ENCODE measurements at places on chromosomes 7 and 10.

DNA sequence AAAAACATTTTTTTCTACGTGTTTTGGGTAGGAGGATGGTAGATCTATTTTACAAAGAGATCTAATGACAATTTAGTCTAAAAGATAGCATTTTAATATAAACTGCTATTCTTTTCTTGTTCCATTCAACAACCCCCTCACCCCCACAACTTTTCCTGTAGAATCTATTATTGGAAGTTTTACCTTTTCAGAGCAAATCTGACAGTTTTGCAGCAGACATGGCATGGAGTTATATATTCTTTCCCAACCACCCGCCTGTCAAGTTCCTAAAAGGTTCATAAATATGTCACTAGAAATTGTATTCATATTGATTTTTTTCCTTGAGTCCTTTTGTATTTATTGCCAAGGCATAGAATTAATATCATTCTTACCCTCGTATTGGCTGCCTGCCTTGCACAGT is 21.5 kb upstream of the NAMPT start:
- DNase-seq: no peak

- no peak for DNase-seq
Observed at GRCh38 chr7:135670179-135670578, 7.9 kb downstream of the STMP1 start.

DNA sequence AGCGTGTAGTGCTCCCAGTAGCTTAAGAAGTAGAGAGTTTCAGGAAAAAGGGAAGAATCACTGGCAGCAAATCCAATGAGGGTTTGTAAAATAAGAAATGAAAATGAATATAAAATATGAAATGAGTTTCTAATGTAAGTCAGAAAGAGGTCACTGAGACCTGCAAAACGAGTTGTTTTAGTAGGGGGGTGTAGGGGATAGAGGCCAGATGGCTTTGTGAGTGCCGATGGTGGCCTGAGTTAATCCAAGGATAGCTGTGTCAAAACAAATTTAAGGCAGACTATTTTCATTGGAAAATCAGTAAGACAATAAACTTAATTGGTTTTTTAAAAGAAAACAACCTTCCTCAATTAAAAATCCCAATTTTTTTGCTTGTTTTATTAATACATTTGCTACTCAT is 745 bp upstream of the ASB15 start:
- no peak for DNase-seq

DNA sequence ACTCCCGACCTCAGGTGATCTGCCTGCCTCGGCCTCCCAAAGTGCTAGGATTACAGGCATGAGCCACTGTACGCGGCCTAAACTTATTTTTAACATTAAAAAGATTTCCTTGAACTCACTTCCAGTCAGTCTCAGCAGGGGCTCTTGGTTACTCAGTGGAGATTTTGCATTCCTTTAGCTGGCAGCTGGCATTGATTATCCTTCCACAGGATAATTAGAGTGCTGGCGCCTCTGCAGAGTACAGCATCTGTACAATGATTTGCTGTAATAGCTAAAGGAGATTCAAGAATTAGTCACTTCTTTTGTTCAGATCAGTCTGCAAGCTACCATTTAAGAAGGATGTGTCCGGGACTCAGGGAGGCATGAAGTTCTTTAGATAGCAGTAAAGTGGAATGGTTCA is 125.0 kb upstream of the NPY start:
- DNase-seq: no peak

- no peak for DNase-seq
Observed at GRCh38 chr7:2452074-2452507, 24.1 kb downstream of the GRIFIN start.

GRCh38 chr7:157431173-157431950 is 94.6 kb downstream of the DNAJB6 start:
- DNase-seq: no peak

GRCh38 chr10:97904018-97904381 is 54.4 kb downstream of the GOLGA7B start:
- no peak for DNase-seq

- no peak for DNase-seq
Observed at GRCh38 chr7:12025246-12025645, 185.8 kb upstream of the TMEM106B start.

GRCh38 chr7:136183981-136184380 is 206.8 kb upstream of the MTPN start:
- peak; percentile 9 for DNase-seq

GRCh38 chr7:112411186-112411795 is 39.0 kb upstream of the IFRD1 start:
- DNase-seq: peak; percentile 24

GRCh38 chr7:132765861-132766260 is 189.6 kb upstream of the PLXNA4 start:
- DNase-seq: no peak

DNA sequence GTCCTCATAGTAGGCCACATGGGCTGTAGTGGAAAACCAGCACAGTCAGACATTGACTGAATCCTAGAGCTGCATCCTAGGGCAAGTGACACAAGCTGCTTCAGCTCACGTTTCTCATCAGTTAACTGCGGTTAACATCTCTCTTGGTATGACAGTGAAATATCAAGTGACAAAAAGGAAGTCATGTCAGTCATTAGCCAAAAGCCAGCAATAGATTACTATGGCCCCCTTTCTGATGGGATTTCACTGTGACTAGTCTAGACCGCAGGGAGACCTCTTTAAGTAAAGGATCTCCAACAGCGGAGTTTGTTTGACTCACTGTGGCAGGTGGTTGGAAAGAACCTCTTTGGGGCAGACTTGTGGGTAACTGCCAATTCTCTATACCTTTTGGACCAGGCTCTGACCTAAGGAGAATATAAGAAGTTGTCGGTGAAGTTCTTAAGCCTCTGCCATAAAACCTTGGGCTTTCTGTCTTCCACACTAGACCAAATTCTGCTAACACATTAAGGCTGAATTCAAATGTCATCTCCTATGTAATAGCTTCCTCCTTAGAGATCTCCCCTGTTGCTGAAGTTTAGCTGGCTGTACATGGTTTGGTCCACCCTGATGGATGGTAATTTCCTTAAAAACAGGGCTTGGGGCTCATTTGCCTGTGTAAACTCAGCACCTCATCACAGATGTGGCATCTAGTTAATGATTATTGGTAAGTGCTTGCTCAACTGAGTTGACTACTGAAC is 115.3 kb downstream of the SGMS1 start:
- no peak for DNase-seq

DNA sequence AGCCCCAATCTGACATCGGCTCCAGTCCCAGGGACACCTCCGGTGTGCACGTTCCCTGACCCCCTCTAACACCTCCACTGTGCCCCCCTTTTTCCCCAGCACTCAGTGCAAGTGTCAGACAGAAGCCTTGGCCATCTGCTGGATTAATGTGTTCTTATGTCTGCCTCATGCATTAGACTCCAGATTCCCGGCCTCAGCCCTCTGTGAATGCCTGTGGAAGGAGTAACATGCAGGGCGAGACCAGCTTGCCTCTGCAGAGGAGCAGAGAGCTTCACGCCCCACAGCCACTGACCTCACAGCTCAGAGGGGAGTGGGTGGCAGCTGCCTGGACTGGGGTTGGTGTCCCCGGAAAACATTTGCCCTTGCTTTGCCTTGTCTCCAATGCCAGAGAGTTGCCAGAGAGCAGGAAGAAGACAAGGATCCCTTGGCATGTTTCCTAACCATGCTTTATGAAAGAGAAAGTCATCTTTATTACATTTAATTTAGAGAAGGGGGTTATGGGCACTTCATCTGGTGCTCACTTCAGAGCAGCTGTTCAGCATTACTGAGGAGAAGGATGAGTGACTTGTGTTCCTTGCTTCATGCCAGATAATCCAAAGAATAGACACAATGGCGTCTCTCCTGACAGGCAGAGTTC is 91.6 kb upstream of the CXCL12 start:
- no peak for DNase-seq

DNA sequence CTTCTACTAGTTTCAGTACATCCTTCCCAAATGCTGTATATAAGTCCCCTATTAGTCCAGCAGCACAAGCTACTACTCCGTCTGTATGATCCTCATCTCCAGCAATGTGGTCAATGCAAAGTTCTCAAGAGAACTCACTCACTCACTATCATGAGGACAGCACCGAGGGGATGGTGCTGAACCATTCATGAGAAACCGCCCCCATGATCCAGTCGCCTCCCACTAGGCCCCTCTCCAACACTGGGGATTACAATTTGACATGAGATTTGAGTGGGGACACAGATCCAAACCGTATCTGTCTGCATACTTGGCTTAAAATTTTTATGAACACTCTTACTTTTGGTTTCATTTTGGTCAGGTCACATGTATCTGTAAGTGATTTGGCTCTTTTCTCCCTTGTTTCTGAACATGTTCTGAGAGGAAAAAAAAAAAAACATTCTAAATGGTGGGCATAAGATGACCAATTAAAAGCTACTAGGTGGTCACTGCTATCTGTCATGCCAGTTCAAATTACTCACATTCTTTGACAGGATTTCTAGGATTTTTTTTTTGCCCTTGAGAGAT is 60.1 kb downstream of the ZNF783 start:
- no peak for DNase-seq

DNA sequence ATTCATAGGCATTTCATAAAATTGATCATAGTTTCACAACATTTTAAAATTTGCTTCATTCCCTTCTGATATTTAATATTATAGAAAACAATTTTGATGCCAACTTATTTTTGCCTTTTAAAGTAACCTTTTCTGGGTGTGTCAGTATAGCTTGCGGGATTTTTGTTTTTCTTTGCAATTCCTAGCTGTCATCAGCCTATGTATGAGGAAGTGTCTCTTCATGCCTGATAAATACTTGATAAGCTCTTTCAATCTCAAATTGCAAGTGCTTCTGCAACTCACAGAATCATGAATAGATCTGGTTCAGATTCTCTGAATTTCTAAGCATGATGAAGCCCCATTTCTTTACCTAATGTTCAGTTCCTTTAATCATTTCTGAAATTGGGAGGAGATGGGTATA is 28.0 kb upstream of the ARHGAP21 start:
- DNase-seq: no peak

GRCh38 chr10:132607961-132608495 is 70.4 kb downstream of the INPP5A start:
- no peak for DNase-seq

DNA sequence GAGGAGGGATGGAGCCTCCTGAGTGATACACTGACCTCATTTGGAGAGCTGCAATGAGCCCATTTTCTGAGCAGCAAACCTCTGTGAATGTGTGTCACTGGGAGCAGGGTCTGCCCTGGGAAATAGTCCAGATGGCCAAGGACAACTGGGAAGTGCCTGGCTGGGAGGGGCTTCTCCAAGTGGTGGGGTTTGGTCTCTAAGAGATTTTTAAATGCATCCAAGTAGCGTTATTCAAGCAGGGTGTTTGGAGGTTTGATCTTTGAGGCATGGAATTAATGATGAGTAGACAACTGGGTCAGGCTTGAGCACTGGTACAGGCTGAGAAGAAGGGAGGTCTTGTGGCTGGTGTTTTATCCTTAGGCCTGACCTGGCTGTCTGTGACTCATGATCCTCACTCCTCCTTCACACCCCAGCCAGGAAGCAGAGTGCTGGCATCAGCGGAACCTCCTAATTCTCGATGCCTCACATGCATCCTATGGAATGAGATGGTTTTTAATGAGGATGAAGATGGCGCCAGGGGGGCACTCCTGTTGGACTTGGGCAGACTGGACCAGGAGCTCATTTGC is 3.3 kb downstream of the GOLGA7B start:
- no peak for DNase-seq

GRCh38 chr7:150361402-150361801 is 7.2 kb upstream of the REPIN1 start:
- no peak for DNase-seq

DNA sequence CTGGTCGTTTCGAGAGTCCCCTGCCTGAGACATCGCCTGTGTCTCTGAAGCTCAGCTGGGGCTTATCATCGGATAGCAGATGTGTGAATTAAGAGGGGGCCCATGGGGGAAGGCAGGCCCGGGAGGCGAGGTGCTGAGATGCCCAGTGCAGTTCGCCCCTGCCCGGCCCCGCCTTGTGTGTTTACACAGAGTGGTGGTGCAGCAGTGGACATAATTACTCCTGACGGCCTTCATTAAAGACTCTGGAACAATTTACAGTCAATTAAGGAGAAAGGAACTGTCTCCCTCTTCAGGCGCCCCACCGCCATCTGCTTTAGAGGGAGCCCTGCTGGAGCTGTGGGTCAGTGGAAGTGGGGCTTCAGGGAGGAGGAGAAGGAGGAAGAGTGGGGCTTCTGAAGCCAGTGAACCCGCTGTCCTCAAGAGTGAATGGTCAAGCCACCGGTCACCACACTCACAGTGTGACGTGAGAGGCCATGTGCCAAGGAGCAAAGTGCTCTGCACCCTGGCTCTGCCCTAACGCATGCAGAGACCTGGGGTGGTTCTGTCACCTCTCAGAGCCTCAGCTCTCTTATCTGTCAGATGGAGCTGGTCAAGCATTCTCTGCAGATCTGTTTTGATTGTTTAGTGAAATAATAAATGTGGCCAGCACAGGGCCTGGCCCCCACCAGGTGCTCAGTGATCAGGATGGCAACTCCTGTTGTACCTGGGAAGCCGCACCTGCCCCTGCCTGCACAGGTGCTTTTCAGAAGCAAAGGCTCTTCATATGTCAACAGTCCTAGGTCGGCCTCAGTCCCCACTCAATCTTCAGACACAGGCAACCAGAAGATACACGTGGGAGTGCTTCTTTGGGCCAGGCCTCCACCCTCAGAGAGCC is 65.6 kb downstream of the CDH23 start:
- no peak for DNase-seq

GRCh38 chr10:124095096-124095495 is 1.7 kb upstream of the CHST15 start:
- DNase-seq: peak; percentile 66
